ENCODE measurements at places on chromosomes 6 and 20. TPM values are rescaled to one million over a fixed set of nuclear protein-coding genes. Genes with fewer than 3 reads are reported as not detected.

Gene SMIM29
- 13.9 TPM for total RNA-seq

Gene PLEKHG1
- total RNA-seq = 27.6 TPM

Gene CHMP4B
- total RNA-seq = 97.2 TPM

Gene PTPRA
- total RNA-seq = 86.5 TPM

Gene FAM184A
- total RNA-seq = 7.6 TPM

Gene ZFP57
- not detected for total RNA-seq

Gene KCNQ5
- total RNA-seq = 1.5 TPM

Gene ULBP1
- 2.3 TPM for total RNA-seq

Gene EPHA7
- total RNA-seq = 35.8 TPM

Gene GPLD1
- total RNA-seq = 4.7 TPM

Gene NELFE
- total RNA-seq = 86.1 TPM

Gene ZNF76
- total RNA-seq = 47.6 TPM

Gene SNAI1
- total RNA-seq = 12.9 TPM

Gene ENPP5
- 0.68 TPM for total RNA-seq

Gene ADGRG6
- 78.9 TPM for total RNA-seq

Gene TGM3
- total RNA-seq = 0.43 TPM

Gene APCDD1L
- total RNA-seq = not detected

Gene TSPO2
- total RNA-seq = not detected

Gene TRIM40
- not detected for total RNA-seq

Gene MUC22
- not detected for total RNA-seq

Gene SMLR1
- not detected for total RNA-seq

Gene HLA-DQB1
- total RNA-seq = 0.23 TPM

Gene PTCRA
- not detected for total RNA-seq

Gene SFTA2
- total RNA-seq = not detected

Gene FOXO3
- total RNA-seq = 32.8 TPM

Gene ACTR5
- total RNA-seq = 14.9 TPM

Gene PRDM13
- total RNA-seq = 0.14 TPM

Gene FOXC1
- total RNA-seq = 1.7 TPM
